ENCODE measurements at places on chromosomes 16 and 17.

GRCh38 chr16:88655053-88655732 lies 4.3 kb upstream of the CYBA start:
- DNase-seq, result no peak

- no peak for DNase-seq
These were observed 108.3 kb downstream of the RBFOX1 start for GRCh38 chr16:7440886-7441400.

DNA sequence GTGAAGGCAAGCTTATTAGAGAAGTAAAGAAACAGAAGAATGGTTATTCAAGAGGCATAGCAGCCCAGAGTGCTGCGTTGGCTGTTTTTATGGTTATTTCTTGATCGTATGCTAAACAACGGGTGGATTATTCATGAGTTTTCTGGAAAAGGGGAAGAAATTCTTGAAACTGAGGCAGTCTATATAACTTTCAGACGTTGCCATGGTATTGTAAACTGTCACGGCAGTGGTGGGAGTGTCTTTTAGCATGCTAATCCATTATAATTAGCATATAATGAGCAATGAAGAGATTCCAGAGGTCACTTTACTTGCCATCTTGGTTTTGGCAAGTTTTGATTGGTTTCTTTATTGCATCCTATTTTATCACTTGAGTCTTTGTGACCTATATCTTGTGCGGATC lies 17.4 kb upstream of the MILR1 start:
- DNase-seq, result no peak

- DNase-seq, result no peak
These were observed 1.3 kb downstream of the C17orf99 start for GRCh38 chr17:78147315-78147998.

DNA sequence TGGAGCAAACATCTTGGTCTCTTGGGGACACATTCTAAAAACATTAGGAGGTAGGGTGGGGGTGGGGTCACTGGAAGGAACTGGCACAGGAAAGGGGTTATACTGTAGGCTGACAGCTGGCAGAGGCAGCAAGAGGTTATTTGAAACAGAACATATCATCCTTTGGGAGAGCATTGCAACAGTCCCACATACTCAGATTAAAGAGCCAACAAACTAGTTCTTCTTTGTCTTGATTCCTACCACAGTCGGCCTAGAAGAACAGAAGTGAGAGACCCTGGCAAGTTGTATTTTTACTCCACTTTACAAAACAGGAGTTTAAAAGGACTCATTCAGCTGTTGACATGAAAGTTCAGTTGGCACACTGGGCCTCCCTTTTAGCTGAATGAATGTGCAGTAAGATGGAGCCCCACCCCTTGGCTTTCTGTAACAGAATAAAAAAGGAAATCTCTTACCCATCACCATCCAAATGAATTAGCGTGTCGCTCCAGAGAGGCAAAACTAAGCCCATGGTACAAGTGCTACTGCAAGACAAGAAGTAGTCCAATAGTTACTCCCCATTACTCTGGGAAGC lies 54.6 kb upstream of the CORO6 start:
- DNase-seq, result peak; percentile 61

DNA sequence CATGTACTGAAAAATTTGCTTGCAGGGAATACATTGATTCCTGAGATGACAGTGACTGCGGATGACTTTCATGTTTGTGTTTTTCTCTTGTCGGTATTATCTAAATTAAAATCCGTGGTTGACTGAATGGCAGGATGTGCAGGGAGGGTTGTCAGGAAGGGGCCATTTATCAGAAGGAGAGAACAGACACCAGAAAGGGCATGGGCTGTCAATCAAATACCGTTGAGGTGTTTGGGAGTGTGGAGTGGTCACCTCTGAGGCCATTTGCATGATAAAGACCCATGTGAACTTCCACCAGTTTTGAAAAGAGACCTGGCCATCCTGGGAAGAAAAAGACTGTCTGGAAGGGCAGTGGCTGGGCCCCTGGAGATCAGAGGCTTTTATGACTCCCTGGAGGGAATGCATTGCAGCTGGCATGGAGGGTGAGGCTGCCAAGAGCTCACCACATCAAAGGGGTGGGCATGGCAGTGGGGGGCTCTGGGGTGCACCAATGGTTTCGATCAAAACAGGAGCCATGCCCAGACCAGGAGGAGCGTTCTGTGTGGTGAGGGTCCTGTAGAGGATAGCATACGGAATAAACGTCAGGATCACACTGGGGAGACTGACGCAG lies 67.1 kb downstream of the CYLD start:
- DNase-seq, result no peak

- peak; percentile 87 for DNase-seq
These were observed 1.6 kb upstream of the PPP1R9B start for GRCh38 chr17:50151937-50152547.

Data from Right ventricle myocardium superior (tissue), 1 donor.